ENCODE measurements at places on chromosomes 5 and 9.
A peak's percentile ranks its signal among the peaks of the same experiment; 100 is the strongest.

DNA sequence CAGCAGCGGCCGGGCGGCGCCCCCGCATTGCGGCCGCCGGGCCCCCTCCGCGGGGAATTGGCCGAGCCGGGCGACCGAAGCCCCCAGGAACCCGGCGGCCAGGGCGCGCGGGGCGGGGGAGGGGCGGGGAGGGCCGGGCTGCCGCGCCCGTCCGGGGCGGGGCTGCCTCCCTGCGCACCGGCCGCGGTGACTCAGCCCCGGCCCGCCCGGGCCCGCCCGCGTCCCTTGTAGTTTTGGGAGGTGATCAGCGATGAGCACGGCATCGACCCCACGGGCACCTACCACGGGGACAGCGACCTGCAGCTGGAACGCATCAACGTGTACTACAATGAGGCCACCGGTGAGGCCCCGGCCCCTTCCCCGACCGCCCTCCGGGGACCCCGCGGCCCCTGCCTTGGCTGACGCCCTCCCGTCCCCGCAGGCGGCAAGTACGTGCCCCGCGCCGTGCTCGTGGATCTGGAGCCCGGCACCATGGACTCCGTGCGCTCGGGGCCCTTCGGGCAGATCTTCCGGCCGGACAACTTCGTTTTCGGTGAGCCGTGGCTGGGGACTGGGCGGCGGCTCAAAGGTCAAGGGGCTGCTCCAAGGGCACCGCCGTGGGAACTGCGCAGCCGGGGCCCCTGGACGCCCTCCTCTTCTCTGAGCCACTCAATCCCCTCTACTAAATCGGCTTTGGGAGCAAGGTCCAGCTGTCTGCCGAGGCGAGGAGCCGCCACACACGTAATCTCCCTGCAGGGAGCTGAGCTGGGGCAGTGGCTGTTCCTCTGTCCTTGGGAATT lies 592 bp downstream of the TUBB4B start:
- DNase-seq: no peak

DNA sequence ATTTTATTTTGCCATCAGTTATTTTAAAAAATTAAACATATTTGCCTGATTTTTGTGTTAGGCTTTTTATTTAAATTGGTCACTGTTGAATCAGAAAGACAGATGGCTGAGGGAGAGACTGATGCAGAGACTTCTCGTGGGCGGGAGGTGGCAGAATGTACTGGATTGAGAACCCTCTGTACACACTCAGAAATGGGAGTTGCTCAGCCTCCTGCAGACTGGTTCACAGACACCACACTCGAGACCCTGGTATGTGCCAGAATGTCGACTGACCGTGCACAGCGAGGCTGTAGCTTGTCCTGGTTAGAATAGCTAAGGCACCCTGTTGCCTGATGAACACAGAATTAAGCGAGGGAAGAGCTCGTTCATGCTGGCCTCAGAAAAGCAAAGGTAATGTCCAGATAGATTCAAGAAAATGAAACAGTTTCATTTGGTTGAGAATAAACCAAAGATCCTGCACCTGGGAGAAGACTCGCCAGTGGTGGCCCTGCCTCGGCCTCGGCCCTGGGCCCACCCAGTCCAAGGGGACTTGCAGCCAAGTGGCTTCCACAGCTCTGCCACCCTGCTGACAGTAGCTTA lies 71.3 kb upstream of the OTULINL start:
- no peak for DNase-seq

- DNase-seq: peak; percentile 59
Measured at GRCh38 chr9:110526426-110526825, 53.1 kb downstream of the SVEP1 start.

DNA sequence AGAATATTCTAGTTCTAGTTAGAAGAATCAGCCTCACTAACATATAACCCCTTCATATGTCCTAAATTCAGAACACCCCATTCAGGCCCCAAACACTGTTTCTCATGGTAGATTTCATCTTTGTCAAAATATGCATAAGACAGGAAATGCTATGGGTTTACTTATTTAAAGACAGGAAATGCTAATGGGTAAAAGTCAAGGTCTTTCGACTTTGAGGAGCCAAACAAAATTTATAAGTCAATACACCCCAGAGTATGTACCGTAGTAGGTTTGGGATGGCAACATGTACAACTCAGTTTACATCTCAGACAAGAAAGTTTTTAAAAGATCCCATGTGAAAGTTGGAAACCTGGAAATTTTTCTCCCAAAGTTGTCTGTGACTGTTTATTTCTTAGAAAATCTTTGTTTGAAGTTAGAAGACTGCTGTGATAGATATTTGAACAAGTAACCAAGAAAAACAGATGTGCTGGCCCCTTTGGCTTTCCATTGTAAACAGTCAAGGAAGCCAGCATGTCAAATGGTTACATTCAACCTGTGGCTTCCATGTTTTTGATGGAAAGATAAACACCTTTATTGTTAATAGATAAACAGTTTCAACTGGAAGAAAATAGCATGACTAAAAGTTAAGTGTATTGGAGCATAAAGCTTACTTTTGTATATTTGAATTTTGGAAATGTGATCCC lies 102.2 kb downstream of the INIP start:
- DNase-seq: no peak

GRCh38 chr5:23289162-23289561 lies 218.2 kb upstream of the PRDM9 start:
- DNase-seq: no peak

- DNase-seq: no peak
Measured at GRCh38 chr9:91954841-91955471, 4.9 kb upstream of the ROR2 start.

GRCh38 chr9:101442318-101442717 lies 6.7 kb upstream of the ALDOB start:
- DNase-seq: no peak

DNA sequence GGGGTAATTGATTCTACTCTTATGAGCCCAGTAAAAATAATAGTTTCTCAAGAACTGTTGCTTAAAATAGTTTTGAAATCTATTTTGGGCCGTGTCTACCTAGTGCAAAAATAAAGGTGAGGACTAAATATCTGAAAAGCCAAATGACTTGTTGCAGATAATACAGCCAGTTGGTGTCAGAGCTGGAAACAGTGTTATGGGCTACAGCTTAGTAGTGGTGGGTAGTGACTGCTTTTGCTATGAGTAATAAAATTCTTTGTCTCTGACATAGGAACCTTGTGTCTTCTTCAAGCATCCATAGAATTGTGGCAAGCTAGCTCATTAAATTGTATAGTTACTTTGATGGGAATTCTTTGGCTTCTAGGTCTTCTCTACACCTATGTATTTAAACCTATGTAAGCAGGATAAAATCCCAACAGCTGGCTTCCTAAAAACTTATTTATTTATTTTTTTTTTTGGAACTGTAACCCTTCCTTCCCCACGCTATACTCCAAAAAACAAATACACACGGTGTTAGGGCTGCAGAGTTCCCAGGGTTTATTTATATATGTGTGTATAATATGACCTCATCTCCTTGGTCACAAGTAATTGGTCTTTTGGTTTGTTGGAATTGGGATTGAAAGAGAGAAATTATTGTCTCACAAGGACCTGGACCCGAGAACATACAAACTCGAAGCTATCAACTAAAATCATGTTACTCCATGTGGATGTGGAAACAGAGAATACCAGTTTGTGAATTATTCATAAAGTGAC lies 138.0 kb downstream of the NUDT12 start:
- DNase-seq: no peak

DNA sequence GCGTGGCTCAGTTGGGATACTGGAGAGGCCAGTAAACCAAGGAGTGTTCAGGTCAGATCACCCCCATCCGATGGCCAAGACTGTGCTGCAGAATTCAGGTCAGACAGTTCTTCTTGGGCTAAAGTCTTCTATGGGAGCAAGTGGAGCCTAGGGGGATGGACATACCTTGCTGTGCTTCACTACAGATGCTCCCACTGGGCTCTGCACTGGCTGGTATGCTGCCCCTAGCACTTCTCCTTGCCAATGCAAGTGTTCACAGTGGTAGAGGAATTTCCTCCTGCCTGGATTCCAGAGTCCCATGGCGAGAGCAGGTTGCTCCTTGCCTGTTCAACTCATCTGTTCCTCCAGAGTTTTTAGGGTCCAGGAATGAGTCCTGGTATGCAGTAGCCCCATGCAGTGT lies 134.2 kb upstream of the EDIL3 start:
- DNase-seq: no peak

GRCh38 chr5:15683332-15683731 lies 183.4 kb downstream of the FBXL7 start:
- no peak for DNase-seq

DNA sequence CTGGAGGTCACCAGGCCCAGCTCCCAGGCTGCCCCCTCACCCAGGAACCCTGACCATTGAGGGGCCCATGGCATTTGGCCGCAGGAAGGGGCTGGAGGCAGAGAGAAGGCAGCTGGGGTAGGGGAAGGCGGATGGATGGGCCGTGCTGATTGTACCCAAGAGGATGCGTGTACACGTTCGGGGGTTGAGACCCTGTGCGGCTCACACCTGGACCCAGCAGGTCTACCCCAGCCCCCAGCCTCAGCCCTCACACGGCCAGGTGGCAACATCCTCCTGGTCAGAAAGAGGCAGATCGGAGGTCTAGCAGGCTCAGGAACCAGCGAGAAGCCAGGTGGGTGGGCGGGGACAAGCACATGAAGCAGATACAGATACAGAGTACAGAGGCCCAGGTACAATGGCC lies 33.7 kb downstream of the NACC2 start:
- DNase-seq: no peak

DNA sequence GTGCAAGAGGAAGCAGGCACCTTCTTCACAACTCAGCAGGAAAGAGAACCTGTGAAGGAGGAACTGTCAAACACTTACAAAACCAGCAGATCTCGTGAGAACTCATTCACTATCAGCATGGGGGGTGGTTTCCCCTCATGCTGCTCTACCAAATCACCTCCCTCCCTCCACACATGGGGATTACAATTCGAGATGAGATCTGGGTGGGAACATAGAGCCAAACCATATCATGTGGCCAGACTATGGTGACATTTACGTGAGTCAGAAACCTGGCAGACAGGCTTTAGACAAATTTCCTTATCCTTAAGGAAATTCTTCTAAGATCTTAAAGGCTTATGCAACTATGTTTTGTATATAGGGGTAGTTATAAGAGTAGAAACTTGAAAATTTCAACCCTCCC lies 8.7 kb upstream of the AOPEP start:
- DNase-seq: no peak

DNA sequence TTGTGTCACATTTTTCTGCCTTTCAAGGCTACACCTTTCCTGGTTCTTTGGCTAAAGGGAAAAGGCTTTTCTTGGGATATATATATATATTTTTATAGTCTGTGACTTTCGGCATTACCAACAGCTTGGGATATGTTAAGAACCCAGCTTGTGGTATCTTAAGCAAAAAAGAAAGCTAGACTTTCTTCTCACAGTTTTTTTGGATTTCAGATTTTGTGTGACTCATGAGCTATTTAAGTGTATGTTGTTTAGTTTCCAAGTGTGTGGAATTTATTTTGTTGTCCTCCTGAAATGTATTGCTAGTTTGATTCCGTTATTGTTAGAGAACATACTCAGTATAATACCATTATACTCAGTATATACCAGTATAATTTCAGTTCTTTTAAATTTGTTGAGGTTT lies 64.8 kb downstream of the ERCC6L2 start:
- no peak for DNase-seq

GRCh38 chr5:150525163-150525562 lies 17.2 kb downstream of the NDST1 start:
- DNase-seq: no peak

DNA sequence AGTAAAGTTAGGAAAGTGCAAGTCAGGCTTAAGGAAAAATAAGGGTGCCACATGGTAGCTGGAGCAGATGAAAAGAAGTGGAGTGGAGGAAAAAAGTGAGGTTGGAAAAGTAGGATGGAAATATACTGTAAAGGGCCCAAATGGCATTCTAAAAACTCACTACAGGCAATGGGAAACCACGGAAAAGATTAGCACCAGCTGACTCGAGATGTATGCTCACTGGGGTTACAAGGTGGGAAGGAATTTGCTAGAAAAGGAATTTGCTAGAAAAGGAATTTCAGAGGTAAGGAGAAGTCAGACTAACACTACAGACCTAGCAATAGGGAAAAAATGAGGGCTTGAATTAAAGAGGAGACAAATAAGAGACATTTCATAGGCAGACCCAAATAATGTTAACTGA lies 3.6 kb downstream of the PSMD5 start:
- no peak for DNase-seq

DNA sequence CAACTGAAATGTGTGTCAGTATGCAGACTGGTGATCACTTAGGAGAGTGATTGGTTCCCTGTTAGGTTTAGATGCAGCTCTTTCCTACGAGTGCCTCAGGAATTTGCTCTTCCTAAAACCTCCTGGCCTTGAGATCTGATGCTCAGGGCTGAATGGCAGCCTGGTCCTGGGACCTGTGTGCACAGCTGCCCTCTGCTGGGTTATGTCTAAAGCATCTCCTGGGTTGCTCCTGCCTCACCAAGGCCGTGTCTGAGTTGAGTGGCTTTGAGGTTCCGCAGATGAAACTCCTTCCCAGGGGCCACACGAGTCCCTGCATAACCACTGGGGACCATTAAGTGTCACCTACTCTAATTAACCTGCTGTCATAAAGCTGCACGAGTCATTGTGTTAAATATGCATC lies 59.5 kb downstream of the MVB12B start:
- no peak for DNase-seq

GRCh38 chr9:133532937-133533668 lies 1.4 kb upstream of the ADAMTSL2 start:
- no peak for DNase-seq

GRCh38 chr5:96609369-96609768 lies 52.8 kb upstream of the CAST start:
- DNase-seq: no peak

DNA sequence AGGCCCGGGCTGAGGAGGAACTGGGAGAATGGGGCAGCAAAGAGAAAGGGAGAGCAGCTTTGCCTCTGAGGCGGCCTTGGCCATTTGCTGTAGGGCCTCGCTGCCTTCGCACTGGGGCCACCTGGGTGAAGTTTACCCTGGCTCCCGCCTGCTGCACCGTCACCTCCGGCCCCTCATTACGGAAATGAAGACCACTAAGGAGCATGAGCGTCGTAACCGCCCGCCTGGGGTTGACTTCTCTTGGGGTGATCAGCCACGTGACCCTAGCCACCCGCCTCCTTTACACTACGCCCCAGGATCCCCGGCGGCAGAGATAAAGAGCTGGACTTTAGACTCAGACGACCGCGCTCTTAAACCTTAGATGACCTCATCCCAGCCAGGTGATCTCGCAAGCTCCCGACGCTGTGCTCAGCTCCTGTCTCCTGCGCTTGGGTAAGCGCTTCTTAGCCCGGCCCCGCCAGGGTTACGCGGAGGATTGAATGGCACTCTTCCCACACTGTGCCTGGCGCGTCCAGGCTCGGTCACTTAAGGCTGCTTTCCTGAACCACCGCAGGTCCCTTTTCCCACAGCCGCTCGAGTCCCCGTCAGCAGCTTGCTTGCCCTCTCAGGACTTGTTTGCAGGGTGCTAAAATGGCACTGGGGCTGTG lies 107.9 kb upstream of the LARP1 start:
- no peak for DNase-seq

GRCh38 chr9:8351436-8351835 lies 551.9 kb upstream of the DMAC1 start:
- DNase-seq: no peak

- no peak for DNase-seq
Measured at GRCh38 chr5:180180421-180180820, 28.6 kb downstream of the RASGEF1C start.

- no peak for DNase-seq
Measured at GRCh38 chr5:175383350-175383749, 60.6 kb downstream of the DRD1 start.
